ENCODE measurements at places on chromosomes 1 and 21.

DNA sequence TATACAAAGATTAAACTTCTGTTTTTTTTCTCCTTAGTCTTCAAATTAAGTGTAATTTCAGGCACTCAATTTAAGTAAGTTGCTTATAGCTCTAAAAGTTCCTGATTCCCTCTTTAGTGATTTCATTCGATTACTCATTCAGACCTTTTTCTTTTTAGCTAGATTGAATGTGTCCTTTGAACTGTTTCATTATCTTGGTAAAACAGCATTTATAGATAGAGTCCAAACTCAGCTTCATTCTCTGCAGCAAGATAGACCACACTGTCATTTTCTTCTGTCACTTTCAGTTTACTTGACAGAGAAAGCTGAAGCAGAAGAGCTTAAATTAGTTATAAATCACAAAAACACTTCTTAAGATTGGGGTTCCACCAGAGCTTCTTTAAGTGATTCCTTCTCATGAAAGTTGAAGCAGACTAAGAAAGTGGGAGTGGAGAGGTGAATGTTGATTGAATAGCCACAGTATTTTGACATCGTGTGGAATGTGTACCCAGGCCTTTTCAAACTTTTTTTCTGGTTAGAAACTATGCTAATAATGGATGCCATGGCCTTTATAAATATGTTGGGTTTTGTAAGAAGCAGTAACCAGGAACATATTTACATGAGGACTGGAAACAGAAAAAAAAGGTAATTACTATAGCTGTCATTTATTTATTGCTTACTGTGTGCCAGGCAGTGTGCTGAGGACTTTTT lies 52.2 kb downstream of the ZBTB40 start:
- peak; percentile 68 for DNase-seq

- no peak for DNase-seq
Observed at GRCh38 chr1:31345635-31346034, 27.2 kb downstream of the FABP3 start.

- no peak for DNase-seq
Observed at GRCh38 chr1:175033953-175034352, 10.7 kb upstream of the MRPS14 start.

- peak; percentile 94 for DNase-seq
Observed at GRCh38 chr1:115641762-115642167, at the start of gene VANGL1. TSS of gene VANGL1 (plus strand) at chr1:115641970. CDS start at chr1:115651414, 9,444 bp downstream.

All from GM03348 (cell line).